ENCODE measurements at places on chromosomes 1 and 21. TPM values are rescaled to one million over a fixed set of nuclear protein-coding genes. Genes with fewer than 3 reads are reported as not detected.

DNA sequence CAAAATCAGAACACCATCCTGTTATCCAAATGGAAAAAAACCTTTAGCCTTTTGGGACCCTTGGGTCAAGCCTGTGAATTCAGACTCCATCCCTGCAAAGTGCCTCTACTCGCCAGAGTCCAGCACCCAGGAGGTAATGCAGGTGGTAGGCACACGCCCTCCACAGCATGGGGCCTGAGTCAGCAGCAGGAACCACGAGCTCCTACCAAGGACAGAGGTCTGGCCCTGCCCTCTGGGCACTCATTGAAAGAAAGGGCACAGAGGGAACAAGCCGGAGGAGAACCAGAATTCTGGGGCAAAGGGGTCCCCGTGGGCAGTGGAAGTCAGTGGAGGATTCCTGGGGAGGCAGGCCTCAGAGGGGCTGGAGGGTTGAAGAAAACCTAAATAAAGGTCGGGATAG lies 438.1 kb downstream of the NPHP4 start:
- H3K36me3 ChIP-seq: peaks cover 5% of the 10 kb centered on the region
- H3K27ac ChIP-seq: no peak overlapping the region
- no peaks in the 10 kb centered on the region for H3K4me1 ChIP-seq
- DNase-seq: no peak
- no peak overlapping the region for H3K4me3 ChIP-seq
- H3K27me3 ChIP-seq: peaks cover 19% of the 10 kb centered on the region

DNA sequence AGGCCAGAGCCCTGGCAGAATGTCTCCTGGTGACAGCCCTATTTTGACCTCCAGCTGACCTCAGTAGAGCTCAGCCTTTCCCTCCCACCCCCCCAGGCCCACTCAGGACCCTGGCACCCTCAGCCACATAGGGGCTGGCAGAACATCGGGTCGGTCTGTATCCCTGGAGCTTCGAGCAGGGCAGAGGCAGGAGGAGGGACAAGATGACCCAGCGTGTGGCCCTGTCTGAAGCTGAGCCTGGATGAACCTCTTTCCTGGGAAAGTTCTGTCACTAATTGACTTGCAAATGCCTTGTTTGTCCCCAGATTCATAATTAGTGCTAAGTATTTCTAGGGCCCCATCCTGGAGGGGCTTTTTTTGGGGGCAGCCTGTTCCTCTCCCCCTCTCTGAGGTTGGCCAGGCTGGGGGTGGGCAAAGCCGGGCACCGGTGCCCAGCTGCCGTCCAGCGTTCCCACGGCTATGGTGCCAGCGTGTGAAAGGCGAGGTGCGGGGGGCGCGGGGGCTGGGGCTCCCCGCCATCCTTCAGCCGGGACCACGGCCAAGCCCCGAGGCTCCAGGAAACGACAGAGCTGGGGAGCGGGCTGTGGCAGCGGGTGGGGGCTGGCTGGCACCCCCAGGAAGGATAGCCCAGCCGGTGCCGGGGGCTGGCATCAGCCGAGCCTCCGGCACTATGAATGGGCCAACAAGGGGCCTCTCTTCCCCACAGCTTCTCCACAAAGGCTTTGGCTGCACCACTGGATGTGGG lies 31.4 kb downstream of the RHBG start:
- no peak for DNase-seq
- no peaks in the 10 kb centered on the region for H3K4me1 ChIP-seq

Gene KCNC4
- total RNA-seq: 4.5 TPM

DNA sequence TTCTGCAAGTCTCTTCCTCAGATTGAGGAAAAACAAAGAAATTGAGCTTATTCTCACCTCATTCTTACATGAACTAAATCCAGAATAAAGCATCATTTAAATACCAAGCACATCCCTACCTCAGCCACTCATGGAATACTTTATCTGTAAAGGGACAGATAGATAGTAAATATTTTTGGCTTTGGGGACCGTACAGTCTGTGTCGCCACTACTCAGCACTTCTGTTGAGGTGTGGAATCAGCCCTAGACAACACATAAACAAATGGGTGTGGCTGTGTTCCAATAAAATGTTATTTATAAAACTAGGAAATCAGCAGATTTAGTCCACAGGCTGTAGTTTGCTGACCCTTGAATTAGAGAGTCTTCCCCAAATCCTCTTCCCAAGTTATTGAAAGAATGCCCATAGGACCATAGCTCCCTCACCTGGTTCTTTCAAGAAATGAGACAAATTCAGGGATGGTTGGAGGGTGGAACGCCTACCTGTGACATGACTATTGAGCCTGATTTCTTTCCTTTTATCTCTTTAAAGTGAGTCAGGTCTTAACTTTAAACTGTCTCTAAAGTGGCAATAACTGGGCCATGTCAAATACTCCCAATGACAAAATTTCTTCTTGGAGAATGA lies 878.5 kb downstream of the USP25 start:
- H3K27ac ChIP-seq: no peak overlapping the region
- H3K36me3 ChIP-seq: peaks cover 8% of the 10 kb centered on the region
- H3K4me3 ChIP-seq: no peak overlapping the region
- peaks cover 17% of the 10 kb centered on the region for H3K4me1 ChIP-seq
- H3K27me3 ChIP-seq: no peaks in the 10 kb centered on the region

Gene GSTM5
- total RNA-seq: 0.23 TPM

Gene RIIAD1
- total RNA-seq: not detected
